ENCODE measurements at places on chromosomes 5 and 9.

DNA sequence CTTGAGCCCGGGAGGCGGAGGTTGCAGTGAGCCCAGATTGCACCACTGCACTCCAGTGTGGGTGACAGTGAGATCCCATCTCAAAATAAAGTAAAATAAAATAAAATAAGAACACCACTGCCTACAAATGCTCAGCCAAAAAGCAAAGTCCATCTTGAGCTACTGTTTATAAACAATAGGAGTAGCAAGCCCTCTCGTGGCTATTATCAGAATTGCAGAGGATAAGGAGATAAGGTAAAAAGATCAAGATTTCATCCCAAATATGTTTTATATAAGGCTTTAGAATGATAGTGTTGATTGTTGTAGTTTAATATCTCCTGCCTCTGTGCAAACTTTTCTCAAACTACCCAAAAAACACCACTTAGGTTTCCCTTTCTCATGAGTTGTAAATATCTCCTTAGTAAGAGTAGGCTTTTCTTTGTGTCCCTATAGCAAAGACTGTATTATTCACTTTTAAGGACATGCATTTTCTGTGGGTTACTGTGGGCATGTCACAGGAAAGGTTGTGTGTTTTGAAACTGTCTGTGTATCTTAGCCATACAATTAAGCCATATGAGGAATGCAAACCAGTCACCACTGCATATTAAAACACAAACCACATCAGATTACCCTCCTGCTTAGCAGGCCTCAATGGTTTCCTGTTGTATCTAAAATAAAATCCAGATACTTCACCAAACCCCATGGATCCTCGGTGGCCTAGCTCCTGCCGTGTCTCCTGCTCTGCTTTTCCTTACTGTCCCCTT is 31.8 kb upstream of the CKS2 start:
- DNase-seq: peak; percentile 12

- peak; percentile 40 for DNase-seq
These were observed 106.2 kb downstream of the CMYA5 start for GRCh38 chr5:79795764-79796398.

DNA sequence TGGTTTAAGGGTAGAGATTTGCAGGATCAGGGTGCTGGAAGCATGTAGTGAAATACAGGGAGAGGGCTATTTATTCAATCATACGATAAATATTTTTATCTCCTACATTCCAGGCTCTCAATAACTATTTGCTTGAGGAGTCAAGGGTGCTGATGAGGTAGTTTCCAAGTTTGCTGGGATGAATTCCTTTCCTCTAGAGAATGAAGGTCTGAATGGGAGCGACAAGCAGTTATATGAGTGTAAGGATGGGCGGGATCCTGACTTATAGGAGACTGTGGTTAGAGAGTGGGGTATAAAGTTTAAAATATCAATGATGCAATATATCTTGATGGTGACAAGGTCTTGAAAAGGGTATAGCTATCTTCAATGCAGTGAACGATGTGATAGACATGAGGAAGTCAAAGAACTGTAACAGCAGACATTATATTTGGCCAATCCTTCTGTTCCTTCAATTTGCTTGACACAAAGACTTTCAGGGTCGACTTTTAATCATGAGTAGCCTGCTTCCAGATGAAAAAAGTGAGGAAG is 201.1 kb upstream of the HAPLN1 start:
- no peak for DNase-seq

DNA sequence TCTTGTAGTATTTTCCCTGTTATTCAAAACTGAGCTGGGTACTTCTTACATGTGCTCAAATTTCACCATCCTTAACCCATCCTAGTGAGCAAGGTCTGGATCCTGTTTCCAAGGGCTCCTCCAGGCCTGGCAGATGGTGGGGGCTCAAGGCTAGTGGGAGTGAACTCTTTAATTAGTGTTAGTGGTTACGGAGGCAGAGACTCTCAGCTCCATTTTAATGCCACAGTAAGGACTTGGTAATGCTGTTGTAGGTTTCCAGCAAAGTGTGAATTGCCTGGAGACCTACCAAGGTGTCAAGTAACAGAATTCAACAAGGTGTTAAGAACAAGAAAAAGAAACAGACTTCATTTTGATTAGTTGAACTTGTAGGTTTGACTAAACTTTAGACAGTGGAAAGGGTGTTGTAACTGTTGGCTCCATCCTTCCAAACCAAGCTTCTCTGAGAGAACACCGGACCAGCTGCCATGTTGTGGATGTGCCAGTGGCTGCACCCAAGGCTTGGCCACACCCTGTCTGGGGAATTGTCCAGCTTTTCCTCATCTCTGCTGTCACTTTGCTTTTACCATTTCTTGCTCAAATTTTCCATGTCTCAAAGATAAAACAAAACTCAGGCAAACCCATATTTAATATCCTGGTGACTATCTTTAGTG is 98.7 kb downstream of the ADCY2 start:
- no peak for DNase-seq

DNA sequence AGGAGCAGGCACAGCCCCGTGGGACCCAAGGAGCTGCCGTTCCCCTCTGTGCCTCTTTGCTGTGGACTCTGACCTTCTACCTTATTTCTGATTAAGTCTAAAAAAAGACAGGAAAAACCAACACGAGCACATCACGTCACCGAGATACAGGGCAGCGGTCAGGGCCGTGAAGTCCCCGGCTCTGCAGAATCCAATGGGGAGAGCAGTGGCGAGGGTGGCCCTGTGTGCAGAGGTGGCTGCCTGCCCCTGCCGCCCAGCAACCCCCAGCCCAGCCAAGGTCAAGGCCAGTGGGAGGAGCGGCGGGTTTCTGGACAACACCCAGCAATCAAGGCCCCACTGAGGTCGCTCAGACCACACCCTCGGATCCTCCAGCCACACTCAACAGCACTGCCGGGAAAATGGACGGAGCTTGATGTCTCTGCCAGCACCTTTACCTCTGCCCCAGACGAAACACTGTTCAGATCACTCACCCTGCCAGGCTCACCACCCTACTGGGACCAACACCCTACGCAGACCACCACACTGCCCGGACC is 32.7 kb upstream of the SLC9A3 start:
- peak; percentile 56 for DNase-seq

DNA sequence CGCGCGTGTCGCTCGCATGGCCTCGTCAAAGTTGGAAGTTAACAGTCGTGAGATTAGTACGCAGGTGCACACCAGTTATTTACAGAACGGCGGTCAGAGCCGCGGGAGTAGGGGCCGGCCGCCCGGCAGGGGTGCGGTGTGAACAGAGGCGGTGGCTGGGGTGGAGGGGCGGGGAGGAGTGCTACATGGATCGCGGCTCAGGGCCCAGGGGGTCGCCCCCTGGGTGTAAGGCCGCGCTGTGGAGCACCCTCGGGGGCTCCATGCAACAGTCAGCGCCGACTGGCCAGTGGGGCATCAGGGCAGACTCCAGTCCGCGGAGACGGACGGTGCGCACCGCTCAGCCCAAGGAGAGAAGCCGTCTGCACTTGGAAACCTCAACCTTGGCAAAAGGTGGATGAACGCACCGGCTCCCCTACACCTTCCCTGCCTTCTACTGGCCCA is 60.3 kb downstream of the ZNF354C start:
- no peak for DNase-seq

DNA sequence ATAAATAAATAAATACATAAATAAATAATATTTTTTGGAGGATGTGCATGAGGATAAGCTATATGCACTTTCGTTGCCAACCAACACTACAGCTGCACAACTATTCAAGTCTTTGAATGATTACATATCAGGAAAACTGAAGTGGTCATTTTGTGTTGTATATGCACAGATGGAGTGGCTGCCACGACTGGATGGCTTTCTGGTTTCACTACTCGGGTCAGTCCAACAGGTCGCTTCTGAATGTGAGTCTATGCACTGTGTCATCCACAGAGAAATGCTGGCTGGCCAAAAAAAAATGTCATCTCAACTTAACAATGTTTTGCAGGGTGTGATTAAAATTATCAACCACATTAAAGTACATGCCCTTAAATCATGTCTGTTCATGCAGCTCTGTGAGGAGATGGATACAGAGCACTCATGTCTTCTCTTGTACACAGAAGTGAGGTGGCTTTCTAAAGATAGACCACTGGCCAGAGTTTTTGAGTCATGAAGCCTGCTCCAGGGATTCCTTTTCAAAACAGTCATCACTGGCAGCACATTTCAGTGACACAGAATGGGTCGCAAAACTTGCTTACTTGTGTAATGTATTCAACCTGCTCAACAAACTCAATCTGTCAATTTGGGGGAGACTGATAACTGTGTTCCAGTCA is 589.8 kb upstream of the CYLC2 start:
- no peak for DNase-seq

DNA sequence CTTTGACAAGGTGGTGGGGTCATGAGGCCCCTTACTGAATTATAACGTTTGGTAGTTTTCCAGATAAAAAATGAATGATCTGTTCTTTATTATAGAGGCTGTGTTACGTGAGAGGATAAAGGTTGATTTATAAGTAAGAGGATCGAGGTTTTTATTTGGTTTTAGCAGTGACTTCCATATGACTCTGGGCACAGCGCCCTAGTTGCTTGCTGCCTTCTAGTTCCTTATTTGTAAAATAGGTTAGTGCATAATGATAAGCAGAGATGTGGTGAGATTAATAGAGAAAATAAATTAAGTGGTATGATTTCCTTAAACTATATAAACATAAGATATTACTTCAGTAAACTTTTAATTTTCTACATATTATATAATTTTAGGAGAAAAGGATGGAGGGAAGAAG is 29.8 kb downstream of the MRRF start:
- DNase-seq: no peak

DNA sequence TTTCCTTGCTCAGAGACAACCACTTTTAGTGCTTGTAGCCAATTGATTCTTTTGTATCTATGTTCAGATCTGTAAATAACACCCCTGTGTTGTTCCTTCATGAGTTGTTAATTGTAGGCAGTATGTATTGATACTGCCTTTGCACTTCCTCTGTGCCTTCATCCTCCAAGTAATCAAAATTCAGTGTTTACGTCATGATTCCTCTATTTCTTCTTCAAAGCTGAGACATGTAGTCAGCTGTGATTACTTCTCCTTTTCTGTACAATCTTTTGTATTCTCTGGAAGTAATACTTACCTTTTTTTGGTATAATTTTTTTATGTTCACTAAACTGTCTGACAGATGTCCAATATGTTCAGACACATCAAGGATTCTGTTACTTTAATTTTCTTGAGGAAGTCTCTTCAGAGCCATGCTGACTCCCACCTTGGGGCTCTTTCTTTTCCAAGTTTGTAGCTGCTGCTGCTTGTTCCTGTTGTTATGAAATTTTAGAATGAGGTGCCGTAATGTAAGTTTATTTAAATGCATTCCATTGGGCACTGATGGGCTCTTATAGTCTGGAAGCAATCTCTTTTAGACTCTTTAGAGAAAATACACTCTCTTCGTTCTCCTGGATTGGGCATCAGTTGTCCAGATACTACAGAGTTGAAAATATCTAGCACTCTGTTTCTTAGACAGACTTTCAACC is 30.5 kb upstream of the LRRC70 start:
- no peak for DNase-seq

- no peak for DNase-seq
These were observed 468.5 kb downstream of the TMEM232 start for GRCh38 chr5:110257971-110258370.

GRCh38 chr5:105034401-105034763 is 1471.8 kb upstream of the NUDT12 start:
- DNase-seq: no peak

GRCh38 chr5:126445502-126446174 is 22.4 kb downstream of the GRAMD2B start:
- DNase-seq: no peak

DNA sequence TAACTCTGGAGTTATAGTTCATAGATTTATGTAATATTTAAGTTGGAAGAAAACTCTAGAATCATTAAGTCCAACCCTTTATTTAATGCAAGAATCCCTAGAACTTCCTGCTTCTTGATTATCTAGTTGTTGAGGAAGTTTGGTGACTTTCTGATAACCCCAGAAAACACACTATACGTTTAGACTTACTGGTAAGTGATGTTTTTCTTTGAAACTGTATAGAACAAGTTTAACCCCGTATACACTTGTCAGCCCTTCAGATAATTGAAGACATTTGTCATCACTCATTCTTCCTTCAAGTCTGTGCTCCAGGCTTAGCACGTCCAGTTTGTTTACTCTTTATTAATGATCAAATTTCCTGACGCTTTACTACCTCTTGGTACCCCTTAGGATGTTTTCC is 9.0 kb downstream of the NDUFS4 start:
- no peak for DNase-seq

- DNase-seq: no peak
These were observed 78.4 kb upstream of the TMEM252 start for GRCh38 chr9:68619072-68619471.

GRCh38 chr9:134411440-134412297 is 85.4 kb downstream of the RXRA start:
- no peak for DNase-seq

GRCh38 chr9:112166176-112167140 is 8.6 kb downstream of the SUSD1 start:
- DNase-seq: peak; percentile 44

DNA sequence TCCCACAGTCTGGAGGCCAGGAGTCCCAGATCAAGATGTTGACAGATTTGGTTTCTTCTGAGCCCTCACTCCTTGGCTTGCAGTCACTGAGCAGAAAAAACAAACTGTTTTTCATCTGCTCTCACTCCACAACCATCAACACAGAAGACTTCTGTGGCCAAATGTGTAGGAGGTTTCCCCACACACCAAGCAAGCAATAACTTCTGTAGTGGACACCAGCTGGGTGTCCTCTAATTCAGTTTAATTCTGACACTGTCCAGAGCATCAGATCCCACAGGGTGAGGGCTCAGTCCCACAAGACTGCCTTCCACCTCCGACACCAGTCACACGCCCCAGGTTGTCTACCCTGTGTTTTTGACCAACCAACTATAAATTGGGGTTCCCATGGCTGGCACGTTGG is 209.9 kb downstream of the AOPEP start:
- DNase-seq: no peak

- no peak for DNase-seq
These were observed 639.0 kb upstream of the TYRP1 start for GRCh38 chr9:12054235-12054634.

GRCh38 chr9:91865041-91865440 is 85.0 kb downstream of the ROR2 start:
- no peak for DNase-seq

- DNase-seq: no peak
These were observed 218.0 kb upstream of the C9orf72 start for GRCh38 chr9:27791311-27791710.

DNA sequence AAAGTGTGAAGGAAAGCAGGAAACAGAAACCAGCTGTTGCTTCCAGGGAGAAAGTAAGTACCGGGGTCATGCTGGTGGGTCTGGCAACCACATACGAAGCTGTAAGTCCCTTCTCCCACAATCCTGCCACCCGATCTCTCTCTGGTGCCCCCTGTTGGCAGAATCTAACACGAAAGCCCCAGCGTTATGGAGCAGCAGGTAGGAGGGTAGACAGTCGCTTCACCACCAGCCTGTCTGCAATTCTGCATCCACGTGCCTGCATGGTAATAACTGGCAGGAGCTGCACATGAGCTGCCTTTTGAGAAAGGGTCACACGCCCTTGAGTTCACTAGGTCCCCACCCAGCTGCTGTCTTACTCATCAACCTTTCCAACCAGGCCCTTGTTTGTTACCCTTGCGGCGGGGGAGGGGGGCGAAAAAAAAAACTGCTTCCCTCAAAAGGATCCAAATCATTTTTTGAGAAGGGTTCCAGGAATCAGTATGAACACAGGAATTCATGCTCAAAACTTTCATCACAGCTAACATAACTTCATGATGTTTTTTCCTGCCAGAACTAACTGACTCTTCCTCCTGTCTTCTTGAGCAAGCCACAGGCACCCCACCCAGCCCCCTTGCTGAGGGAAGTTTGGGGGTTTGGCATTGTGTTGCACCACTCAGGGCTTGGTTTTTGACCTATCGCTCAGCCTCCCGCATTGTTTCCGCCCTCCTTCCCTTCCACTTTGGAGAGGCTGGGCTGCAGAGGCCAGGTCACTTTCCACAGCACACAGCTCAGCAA is 19.6 kb upstream of the TMEM252 start:
- peak; percentile 34 for DNase-seq

Data from body of pancreas (tissue), 4 donors.